Body of pancreas (tissue), 4 donors: ENCODE measurements at places on chromosomes 2 and 18. TPM values are rescaled to one million over a fixed set of nuclear protein-coding genes. Genes with fewer than 3 reads are reported as not detected.

Gene DNER
- total RNA-seq = 1.3 TPM

Gene CIDEA
- 56.7 TPM for total RNA-seq

Gene DSG2
- 19.1 TPM for total RNA-seq

Gene SCYGR4
- not detected for total RNA-seq

Gene CCL20
- total RNA-seq = 2.6 TPM

DNA sequence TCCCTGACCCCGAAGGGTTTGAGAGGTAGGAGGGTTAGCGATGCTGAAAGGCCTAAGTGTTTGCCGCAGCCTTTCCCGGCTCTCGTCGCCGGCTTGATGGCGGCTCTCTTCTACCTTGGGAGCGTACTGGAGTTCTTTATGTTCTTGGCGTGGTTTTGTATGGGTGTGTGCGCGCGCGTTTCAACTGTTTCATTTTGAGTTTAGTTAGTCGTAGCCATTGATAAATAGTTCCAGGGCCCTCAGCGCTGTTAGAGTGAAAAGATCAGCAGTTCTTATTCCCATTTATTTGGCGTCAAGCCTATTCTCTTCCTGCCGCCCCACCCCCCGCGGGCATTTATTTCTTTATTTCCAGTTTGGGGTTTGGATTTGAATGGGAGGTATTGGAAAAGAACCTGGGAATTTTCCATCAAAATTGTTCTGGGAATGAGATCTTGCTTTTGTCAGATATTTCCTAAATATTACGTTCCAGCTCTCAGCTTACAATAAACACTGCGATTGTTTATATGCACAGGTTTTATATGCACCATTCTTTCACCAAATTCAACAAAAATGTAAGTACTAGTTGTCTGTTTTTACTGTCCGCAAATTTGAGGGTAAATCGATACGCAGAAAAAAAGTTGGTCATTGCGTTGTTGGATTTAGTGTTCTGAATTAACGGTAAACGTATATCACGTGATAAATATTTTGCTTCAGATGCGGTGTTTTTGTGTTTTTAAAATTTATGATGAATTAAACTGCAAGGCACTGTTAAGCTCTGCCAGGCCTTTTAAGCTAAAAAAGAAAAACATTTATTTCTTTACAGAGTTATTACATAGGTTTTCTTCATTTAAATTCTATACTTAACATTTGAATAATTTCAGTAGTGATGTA is 954 bp downstream of the CCNT2 start:
- H3K4me1 ChIP-seq = peaks cover 51% of the 10 kb centered on the region
- peak; percentile 45 for DNase-seq
- no peaks in the 10 kb centered on the region for H3K27me3 ChIP-seq
- peak overlapping the region; percentile 99 for H3K27ac ChIP-seq
- no peaks in the 10 kb centered on the region for H3K36me3 ChIP-seq

GRCh38 chr2:1268034-1268433 is 145.2 kb upstream of the TPO start:
- no peak overlapping the region for H3K4me3 ChIP-seq
- H3K36me3 ChIP-seq = no peaks in the 10 kb centered on the region
- no peak for DNase-seq
- H3K4me1 ChIP-seq = no peaks in the 10 kb centered on the region
- no peaks in the 10 kb centered on the region for H3K27me3 ChIP-seq

- no peak overlapping the region for H3K4me3 ChIP-seq
- no peak for DNase-seq
- no peaks in the 10 kb centered on the region for H3K4me1 ChIP-seq
- H3K27me3 ChIP-seq = no peaks in the 10 kb centered on the region
These were observed 186.1 kb downstream of the ETAA1 start for GRCh38 chr2:67583185-67583584.
